ENCODE measurements at places on chromosomes 2 and 18.
A peak's percentile ranks its signal among the peaks of the same experiment; 100 is the strongest.

DNA sequence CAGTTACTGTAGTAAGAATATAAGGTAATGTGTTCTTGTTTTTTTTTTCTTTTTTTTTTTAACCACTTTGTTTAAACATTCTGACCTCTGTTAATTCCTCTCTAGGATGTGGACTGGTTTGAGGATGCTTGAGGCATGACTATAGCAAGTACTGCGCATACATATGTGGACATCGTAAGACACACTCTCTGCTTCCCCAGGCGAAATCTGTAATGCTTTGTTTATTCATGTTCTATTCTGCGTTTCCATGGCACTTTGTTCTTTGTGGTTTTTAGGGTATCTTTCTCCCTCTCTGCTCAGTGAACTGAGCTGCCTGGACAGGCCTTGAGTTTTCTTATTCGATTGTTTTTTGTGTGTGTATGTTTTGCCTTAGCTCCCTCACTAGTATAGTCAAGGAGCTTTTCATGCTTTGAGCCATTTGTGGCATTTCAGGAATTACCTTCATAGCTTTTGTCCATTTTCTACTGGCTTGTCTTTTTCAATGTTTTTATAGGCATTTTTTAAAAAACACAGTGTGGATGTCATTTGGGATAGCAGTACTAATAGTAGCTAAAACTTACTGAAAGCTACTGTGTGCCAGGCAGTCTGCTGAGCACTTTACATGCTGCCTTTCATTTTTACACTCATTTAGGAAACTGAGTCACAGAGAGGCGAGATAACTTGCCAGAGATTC, 1.9 kb upstream of the SH3BP4 start:
- DNase-seq, result peak; percentile 88

- DNase-seq, result peak; percentile 78
Measured at GRCh38 chr2:3169106-3169870, 208.3 kb downstream of the EIPR1 start.

GRCh38 chr2:239144713-239144999, 256.2 kb downstream of the HDAC4 start:
- no peak for DNase-seq

DNA sequence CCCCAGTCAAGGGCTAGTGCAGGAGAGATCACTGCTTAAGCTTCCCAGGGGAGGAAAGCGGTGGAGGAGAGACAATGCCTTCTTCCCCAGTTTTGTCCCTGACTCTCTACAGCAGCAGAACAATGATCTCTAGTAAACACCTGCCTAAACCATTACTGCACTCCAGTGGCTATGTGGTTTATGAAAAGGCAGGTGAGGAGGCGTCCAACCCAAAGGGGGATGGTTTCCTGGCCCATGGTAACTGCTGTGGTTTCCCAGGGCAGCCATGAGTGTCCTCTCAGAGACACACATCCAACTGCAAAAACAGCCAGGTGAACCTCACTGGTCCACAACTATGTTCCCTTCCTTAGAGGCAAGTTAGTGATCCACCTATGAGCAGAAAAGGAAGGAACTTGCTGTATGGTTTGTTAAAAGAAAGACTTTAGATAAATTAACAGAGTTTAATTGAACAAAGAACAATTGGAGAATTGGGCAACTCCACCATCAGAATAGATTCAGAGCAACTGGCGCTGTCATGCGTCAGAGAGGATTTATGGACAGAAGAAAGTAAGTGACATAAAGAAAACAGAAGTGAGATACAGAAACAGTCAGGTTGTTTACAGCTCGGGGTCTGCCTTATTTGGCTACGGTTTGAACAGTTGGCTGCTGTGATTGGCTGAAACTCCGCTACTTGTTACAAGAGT, 4.8 kb upstream of the TTC39C start:
- no peak for DNase-seq

DNA sequence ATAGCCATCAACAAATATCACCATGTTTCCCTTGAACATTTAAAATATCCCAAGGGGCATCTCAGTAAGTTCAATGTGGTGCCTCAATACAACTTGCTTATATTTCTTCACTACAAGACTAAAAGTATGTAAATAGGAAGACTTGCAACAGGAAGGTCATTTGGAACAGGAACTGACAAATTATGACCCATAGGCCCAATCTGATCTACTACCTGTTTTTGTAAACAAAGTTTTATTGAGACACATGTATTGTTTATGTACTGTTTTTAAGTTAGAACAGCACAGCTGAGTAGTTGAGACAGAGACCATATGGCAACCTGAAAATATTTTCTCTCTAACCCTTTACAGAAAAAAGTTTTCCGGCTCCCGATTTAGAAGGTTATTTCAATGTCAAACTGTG, 154.8 kb upstream of the TFPI start:
- no peak for DNase-seq

DNA sequence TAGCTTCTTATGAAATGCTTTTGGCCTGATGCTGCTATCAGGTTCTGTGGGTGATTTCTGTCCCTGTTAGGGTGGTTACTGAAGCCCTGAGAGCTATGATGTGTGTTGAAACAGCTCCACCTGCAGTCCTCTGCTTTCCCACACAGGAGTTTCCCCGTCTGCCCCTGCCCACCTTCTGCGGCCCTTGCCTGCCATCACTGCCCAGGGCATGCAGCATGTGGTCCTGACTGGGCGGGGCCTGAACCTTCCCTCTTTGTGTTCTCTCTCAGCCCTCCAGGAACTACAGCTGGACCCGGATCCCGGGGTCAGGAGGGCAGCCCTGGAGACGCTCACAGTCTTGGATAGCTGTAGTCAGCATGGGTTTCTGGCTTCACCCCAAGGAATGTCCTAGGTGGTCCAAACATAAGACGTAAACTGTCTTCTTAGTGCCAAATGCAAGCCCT, 21.4 kb downstream of the HJURP start:
- peak; percentile 67 for DNase-seq

GRCh38 chr2:183031911-183032794, 6.1 kb downstream of the NCKAP1 start:
- no peak for DNase-seq

DNA sequence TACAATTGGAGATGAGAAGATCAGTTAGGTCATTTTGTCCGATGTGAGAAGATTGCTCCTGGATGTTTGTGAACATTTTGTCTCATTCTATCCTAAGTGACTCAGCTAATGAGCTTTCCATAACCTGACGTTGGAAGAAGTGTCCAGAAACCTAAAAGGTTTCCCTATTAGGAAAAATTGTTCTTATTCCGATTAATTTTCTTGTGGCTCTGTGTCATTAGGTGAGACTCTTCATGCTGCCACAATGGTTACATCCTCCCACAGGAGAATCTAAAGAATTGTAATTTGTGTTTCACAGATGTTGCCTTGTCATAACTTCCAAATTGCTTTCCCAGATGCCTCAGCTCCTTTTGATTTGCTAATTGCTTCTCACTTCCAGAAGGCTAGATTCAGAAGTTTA, 261.0 kb upstream of the APCDD1 start:
- DNase-seq, result no peak

DNA sequence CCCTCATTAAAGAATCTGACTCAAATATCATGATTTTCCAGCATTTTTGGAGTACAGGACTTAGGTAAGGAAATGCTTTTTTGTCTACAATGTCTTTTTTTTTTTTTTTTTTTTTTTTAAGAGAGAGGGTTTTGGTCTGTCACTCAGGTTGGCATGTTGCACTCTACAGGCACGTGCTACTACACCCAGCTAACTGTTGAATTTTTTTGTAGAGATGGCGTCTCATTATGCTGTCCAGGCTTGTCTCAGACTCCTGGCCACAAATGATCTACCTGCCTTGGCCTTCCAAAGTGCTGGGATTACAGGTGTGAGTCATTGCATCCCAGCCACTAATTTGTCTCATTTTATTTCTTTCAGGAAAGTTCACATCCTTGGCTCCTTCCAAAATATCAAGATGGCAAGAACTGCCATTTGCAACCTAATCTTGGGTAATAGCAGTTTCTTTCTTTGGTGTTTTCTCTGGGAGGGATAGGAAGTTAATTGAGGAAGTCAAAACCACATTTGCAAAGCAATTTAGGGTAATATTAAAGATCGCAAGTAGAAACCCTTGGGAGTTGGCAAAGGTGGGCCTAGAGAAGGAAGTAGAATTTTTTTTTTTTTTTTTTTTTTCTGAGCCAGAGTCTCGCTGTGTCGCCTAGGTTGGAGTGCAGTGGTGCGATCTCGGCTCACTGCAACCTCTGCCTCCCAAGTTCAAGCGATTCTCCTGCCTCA, 15.5 kb downstream of the PNO1 start:
- no peak for DNase-seq

- DNase-seq, result no peak
Measured at GRCh38 chr18:41982942-41983660, 28.1 kb downstream of the PIK3C3 start.

DNA sequence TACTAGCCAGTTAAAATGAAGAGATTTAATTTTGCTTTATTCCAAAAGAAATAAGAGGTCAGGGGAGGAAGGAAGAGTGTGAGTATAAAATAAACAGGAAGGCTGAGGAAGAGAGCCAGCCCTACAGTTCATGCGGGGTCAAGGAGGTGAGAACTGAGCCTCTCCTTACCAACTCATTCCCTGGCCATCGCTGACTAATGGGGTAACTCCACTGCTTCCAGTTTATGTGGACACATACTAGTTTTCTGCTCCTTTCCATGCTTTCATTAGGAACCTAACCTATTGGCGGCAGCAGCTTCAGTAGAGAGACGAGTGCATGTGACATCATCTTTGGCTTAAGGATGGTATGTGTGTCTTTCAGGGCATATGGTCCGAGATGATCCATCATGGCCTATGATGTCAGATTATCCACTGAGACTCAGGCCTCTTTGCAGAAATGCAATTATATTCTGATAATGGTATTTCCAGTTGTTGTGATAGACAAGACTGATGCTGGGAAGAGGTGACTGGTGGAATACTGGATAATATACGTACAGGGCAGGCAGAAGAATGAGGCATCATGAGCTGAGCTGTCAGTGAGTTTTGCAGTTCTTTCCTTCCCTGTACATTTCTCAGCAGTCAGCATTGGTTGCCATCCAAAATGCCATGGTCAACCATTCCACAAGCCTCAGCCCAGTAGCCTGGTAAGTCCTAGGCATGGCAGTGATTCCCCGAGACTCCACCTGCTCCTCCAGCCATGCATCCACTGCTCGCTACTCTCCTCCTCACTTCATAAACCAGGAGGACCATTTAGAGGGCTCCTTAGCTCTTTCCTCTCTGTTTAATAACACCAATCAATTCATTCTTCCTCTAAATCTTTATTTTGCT, 184.6 kb upstream of the OSR1 start:
- DNase-seq, result no peak

DNA sequence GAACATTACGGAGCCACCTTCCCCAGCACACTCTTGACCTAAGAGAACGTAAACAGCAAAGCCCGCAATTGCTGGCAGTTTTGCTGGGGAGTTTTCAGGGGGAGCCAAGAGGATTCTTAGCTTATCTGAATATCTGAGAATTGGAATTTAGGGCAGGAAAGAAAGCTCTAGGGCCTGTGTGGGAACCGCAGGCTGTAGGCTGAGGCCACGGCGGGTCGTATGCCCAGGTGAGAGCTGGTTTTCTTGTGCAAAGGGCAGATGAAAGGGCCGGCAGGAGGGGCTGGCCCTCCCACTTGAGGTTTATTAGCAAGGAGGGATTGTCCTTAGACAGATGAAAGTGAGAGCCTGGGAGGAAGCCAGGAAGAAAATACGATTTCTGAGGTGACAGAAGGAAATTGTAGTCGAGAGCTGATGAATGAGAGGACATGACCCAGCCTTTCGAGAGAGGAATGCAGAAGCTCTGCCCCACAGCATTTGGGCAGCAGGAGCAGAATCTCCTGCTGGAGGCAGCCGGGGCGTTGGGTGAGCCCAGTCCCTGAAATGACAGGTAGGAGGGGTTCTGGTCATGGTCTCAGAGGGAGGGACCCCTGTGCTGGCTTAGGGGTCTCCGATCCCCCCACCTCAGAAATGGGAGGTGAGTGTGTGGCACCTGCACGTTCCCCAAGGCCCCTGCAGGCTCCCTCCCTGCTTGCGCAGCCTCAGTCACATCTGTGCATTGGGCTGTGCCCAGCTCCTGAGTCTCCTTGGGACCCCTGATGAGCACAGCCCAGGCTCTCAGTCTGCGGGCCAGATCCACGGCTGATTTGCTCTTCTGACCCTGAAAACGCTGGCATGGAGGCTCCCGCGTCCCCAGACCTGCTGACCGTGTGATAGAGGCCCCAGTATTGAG, 61.1 kb downstream of the CABLES1 start:
- no peak for DNase-seq
